ENCODE measurements at places on chromosomes 3 and 15. TPM values are rescaled to one million over a fixed set of nuclear protein-coding genes. Genes with fewer than 3 reads are reported as not detected.

Gene CD200R1L
- total RNA-seq, result not detected

Gene PLA2G4B
- 1.9 TPM for total RNA-seq

Gene ARHGEF3
- 13.9 TPM for total RNA-seq

Gene MYLK
- total RNA-seq, result 483 TPM

Gene RPL14
- 145 TPM for total RNA-seq

- peak overlapping the region; percentile 81 for H3K27ac ChIP-seq
- peak overlapping the region; percentile 43 for H3K4me3 ChIP-seq
- H3K4me1 ChIP-seq, result peaks cover 9% of the 10 kb centered on the region
Observed at GRCh38 chr15:90315278-90315982, 36.7 kb upstream of the ZNF774 start.

GRCh38 chr3:172300862-172301261 is 147.4 kb downstream of the GHSR start:
- no peak overlapping the region for H3K4me3 ChIP-seq
- H3K36me3 ChIP-seq, result peaks cover 6% of the 10 kb centered on the region
- H3K27ac ChIP-seq, result no peak overlapping the region

DNA sequence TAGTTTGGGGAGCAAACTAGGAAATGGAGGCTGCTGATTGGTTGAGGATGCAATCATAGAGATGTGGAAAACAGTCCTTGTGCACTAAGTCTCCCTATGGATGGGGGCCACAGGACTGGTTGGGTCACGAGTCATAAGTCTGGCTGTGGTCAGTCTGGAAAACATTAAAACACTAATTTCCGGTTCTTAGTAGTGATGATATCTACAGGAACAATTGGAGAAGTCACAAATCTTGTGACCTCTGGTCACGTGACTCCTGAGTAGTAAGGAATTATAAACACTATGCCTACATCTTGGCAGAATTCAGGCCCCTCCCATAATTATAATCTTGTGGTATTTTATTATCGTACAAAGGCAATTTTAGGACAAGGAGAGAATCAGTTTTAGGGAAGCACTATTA is 317.3 kb upstream of the ARPP21 start:
- H3K36me3 ChIP-seq, result no peaks in the 10 kb centered on the region

- no peaks in the 10 kb centered on the region for H3K27me3 ChIP-seq
- DNase-seq, result no peak
- no peaks in the 10 kb centered on the region for H3K36me3 ChIP-seq
- H3K27ac ChIP-seq, result no peak overlapping the region
Observed at GRCh38 chr3:50203809-50204803, 965 bp upstream of the SLC38A3 start.

GRCh38 chr3:172085557-172085895 is 46.1 kb downstream of the FNDC3B start:
- H3K27me3 ChIP-seq, result no peaks in the 10 kb centered on the region
- no peak overlapping the region for H3K27ac ChIP-seq
- H3K36me3 ChIP-seq, result no peaks in the 10 kb centered on the region
- no peak for DNase-seq
- no peak overlapping the region for H3K4me3 ChIP-seq

- H3K27me3 ChIP-seq, result no peaks in the 10 kb centered on the region
- no peak for DNase-seq
- H3K36me3 ChIP-seq, result peaks cover 3% of the 10 kb centered on the region
- peaks cover 65% of the 10 kb centered on the region for H3K4me1 ChIP-seq
Observed at GRCh38 chr3:49411535-49411967, 225 bp downstream of the RHOA start.

- H3K4me3 ChIP-seq, result no peak overlapping the region
- H3K27me3 ChIP-seq, result no peaks in the 10 kb centered on the region
- H3K27ac ChIP-seq, result no peak overlapping the region
- H3K4me1 ChIP-seq, result no peaks in the 10 kb centered on the region
Observed at GRCh38 chr3:52181543-52181942, 16.4 kb upstream of the ALAS1 start.

DNA sequence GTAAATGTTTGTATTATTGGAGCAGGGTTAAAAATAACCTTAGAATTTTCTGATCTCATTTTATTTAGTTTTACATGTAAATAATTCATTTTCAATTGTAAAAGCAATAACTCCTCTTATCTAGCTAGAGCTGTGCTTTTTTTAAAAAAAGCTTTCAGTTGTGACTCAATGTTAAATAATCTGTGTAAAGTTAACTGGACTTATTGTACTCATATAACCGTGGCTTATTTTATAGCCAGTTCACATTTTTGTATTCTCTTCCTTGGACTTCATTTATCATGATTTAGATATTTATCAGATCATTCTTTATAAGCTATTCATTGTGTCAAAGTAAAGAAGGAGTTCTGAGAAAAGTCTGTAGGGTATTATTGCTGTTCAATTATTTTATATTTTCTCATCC is 435.6 kb downstream of the CADM2 start:
- no peak overlapping the region for H3K27ac ChIP-seq
- no peak for DNase-seq
- H3K36me3 ChIP-seq, result no peaks in the 10 kb centered on the region

- H3K27me3 ChIP-seq, result no peaks in the 10 kb centered on the region
- no peak overlapping the region for H3K4me3 ChIP-seq
- no peak overlapping the region for H3K27ac ChIP-seq
- no peaks in the 10 kb centered on the region for H3K4me1 ChIP-seq
Observed at GRCh38 chr15:92153620-92154019, 240.1 kb upstream of the ST8SIA2 start.

DNA sequence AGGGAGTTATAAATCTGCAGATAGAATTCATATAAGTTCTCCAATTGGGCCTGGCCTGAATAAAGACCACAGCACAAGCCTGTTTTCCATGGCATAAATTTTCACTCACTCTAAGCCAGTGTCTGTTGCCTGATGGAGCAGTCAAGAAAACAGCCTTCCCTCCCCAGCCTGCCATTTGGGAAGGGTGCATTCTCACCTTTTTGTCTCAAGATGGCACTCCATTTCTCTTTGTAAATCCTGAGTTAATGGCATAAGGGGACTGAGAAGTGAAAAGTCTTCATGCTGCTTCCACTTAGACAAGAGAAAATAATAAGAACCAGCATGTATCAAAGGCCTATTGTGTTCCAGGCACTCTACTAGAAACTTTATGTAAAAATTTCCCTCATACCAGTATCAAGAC is 115.6 kb upstream of the MANF start:
- H3K4me3 ChIP-seq, result no peak overlapping the region
- no peak for DNase-seq
- no peaks in the 10 kb centered on the region for H3K4me1 ChIP-seq
- H3K27me3 ChIP-seq, result no peaks in the 10 kb centered on the region

- no peak overlapping the region for H3K4me3 ChIP-seq
- no peak for DNase-seq
- H3K4me1 ChIP-seq, result no peaks in the 10 kb centered on the region
- no peak overlapping the region for H3K27ac ChIP-seq
- no peaks in the 10 kb centered on the region for H3K27me3 ChIP-seq
- no peaks in the 10 kb centered on the region for H3K36me3 ChIP-seq
Observed at GRCh38 chr15:43251185-43251870, 15.4 kb downstream of the TGM5 start.

- H3K27me3 ChIP-seq, result no peaks in the 10 kb centered on the region
- H3K4me1 ChIP-seq, result peaks cover 3% of the 10 kb centered on the region
- no peak overlapping the region for H3K4me3 ChIP-seq
- no peaks in the 10 kb centered on the region for H3K36me3 ChIP-seq
- no peak for DNase-seq
Observed at GRCh38 chr3:69650066-69650419, 89.2 kb upstream of the MITF start.

DNA sequence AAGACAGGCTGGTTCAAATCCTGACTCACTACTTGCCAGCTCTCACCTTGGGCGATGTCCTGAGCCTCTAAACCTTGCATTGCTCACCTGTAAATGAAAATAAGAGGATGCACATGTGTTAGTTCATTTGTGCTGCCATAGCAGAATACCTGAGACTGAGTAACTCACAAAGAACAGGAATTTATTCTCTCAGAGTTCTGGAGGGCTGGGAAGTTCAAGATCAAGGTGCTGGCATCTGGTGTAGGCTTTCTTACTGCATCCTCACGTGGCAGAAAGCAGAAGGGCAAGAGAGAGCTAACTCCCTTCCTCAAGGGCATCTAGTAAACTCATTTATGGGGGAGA is 222.7 kb downstream of the MTHFS start:
- H3K4me1 ChIP-seq, result no peaks in the 10 kb centered on the region
- no peaks in the 10 kb centered on the region for H3K27me3 ChIP-seq
- no peak overlapping the region for H3K4me3 ChIP-seq
- H3K27ac ChIP-seq, result no peak overlapping the region
- DNase-seq, result no peak
- H3K36me3 ChIP-seq, result no peaks in the 10 kb centered on the region

- H3K36me3 ChIP-seq, result no peaks in the 10 kb centered on the region
- no peaks in the 10 kb centered on the region for H3K27me3 ChIP-seq
- no peak overlapping the region for H3K4me3 ChIP-seq
- no peak for DNase-seq
- H3K4me1 ChIP-seq, result peaks cover 40% of the 10 kb centered on the region
- H3K27ac ChIP-seq, result peak overlapping the region; percentile 6
Observed at GRCh38 chr15:51878446-51879386, 49.3 kb downstream of the TMOD3 start.

DNA sequence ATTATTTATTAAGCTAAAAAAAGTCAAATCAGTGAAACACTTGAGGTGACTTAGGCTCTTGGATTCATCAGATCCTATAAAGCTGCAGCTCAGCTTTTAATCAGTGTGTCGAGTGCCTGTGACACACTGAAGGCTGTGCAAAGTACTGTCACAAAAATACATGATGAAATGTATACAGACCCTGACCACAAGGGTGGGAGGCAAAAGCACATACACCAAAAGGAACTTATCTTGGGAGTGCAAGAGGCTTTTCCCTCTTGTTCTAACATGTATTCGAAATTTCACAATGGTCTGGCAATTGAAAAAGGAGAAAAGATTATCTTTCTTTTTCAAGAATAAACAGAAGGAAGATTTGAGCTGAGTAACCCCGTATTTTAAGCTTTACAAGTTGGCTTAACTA is 35.9 kb downstream of the VGLL4 start:
- no peaks in the 10 kb centered on the region for H3K36me3 ChIP-seq
- no peak overlapping the region for H3K4me3 ChIP-seq
- peaks cover 33% of the 10 kb centered on the region for H3K4me1 ChIP-seq
